ENCODE measurements at places on chromosomes 4 and X. TPM values are rescaled to one million over a fixed set of nuclear protein-coding genes. Genes with fewer than 3 reads are reported as not detected.

DNA sequence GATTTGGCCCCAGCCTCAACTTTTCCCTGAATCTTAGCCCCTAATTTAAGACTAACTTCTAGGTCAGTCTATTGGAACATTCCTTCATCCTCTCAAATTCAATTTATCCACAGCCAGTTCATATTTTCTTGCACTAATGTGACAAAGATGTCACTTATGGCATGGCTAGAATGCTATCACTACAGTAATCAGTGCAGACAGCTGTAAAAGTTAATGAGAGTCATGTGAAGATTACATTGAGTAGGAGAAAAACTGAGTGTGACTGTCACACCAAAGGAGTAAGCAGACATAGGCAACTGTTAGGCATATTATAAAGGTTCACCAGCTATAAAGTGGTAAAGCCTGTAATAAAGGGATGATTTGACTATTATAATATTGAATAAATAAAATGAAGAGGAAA is 42.6 kb downstream of the GABRG1 start:
- no peak for DNase-seq
- no peak overlapping the region for H3K4me3 ChIP-seq
- no peak overlapping the region for H3K27ac ChIP-seq
- no peaks in the 10 kb centered on the region for H3K36me3 ChIP-seq
- H3K27me3 ChIP-seq: no peaks in the 10 kb centered on the region

GRCh38 chr4:180486342-180486741 is 1756.9 kb upstream of the TENM3 start:
- no peaks in the 10 kb centered on the region for H3K27me3 ChIP-seq
- no peaks in the 10 kb centered on the region for H3K36me3 ChIP-seq
- no peak overlapping the region for H3K4me3 ChIP-seq
- H3K4me1 ChIP-seq: no peaks in the 10 kb centered on the region
- H3K27ac ChIP-seq: no peak overlapping the region
- DNase-seq: no peak

DNA sequence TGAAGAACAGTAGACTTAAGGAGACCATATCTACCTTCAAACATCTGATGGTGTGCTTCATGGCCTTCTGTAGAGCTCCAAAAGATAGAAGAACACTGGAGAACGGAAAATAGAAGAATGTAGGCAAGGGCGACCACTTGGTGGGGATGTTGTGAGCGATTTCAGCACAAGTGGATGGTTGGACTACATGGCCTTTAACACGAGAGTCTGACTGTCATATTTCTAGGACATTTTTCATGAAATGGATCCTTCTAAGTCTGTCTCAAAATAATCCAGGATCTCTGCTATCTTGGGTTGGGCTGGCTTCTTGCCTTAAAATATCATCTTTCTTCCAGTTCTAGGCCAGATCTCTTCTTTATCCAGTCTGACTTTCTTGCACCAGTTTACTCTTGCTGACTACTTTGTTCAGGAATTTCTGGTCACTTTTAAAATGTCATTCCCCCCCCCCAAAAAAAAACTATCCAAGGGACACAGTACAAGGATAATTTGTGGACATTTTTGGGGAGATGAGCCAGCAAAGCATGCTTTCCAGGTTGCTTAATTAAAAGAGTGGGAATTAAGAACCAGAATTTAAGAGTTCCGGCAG is 1.2 kb upstream of the MID1IP1 start:
- no peak for DNase-seq
- no peaks in the 10 kb centered on the region for H3K27me3 ChIP-seq
- H3K4me1 ChIP-seq: peaks cover 33% of the 10 kb centered on the region
- no peak overlapping the region for H3K27ac ChIP-seq
- no peak overlapping the region for H3K4me3 ChIP-seq

- no peaks in the 10 kb centered on the region for H3K36me3 ChIP-seq
- no peak overlapping the region for H3K4me3 ChIP-seq
- no peak overlapping the region for H3K27ac ChIP-seq
- no peaks in the 10 kb centered on the region for H3K4me1 ChIP-seq
These were observed 743.7 kb downstream of the C4orf33 start for GRCh38 chr4:129839687-129840086.

GRCh38 chrX:2989565-2989964 is 16.8 kb upstream of the ARSH start:
- no peak overlapping the region for H3K27ac ChIP-seq
- no peaks in the 10 kb centered on the region for H3K36me3 ChIP-seq
- no peak overlapping the region for H3K4me3 ChIP-seq
- DNase-seq: no peak
- no peaks in the 10 kb centered on the region for H3K27me3 ChIP-seq

GRCh38 chrX:13816643-13817627 is at the start of gene GPM6B:
Gene GPM6B, minus strand, starts transcription at chrX:13817093. Its CDS starts 189 bp downstream, at chrX:13816904.
- H3K36me3 ChIP-seq: no peaks in the 10 kb centered on the region
- no peak within 1 kb of the TSS for H3K4me3 ChIP-seq
- H3K27ac ChIP-seq: no peak within 1 kb of the TSS
- H3K4me1 ChIP-seq: no peaks in the 10 kb centered on the region

GRCh38 chr4:7698584-7698983 is 241.1 kb downstream of the AFAP1 start:
- H3K36me3 ChIP-seq: no peaks in the 10 kb centered on the region
- DNase-seq: no peak
- H3K27ac ChIP-seq: no peak overlapping the region
- H3K27me3 ChIP-seq: peaks cover 23% of the 10 kb centered on the region

DNA sequence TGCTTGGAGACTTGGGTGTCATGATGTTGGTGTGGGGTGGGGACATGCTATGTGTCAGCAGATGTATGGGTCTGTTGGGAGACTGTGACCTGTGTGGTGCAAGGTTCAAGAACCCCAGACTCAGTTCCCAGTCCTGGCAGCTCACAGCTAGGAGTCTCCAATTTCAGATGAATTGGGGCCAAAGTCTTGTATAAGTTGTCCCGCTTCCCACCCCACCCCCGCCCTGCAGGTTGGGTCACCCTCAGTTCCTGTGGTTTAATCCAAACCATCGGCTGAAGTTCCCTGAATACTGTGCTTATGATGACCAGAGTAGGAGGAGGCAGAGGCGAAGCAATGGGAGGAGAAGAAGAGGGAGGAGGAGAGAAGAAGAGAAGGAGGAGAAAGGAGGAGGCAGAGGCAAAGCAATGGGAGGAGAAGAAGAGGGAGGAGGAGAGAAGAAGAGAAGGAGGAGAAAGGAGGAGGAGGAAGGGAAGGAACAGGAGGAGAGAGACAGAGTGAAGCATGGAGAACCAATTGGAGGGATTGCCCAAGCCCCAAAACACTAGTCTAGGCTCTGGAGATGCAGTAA is 112.6 kb downstream of the EFNB1 start:
- H3K27ac ChIP-seq: no peak overlapping the region
- H3K4me3 ChIP-seq: no peak overlapping the region
- DNase-seq: no peak
- peaks cover 16% of the 10 kb centered on the region for H3K4me1 ChIP-seq

DNA sequence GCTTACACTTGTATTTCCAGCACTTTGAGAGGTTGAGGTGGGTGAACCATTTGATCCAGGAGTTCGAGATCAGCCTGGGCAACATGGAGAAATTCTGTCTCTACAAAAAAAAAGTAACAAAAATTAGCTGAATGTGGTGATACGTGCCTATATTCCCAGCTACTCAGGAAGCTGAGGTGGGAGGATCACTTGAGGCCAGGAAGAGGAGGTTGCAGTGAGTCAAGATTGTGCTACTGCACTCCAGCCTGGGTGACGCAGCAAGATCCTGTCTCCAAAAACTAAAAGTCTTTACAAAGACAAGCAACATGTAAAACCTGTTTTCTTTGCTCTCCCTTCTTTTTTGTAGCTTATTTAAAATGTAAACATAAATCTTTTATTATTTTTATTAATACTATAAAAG is 1156.1 kb downstream of the FAT4 start:
- H3K4me1 ChIP-seq: no peaks in the 10 kb centered on the region
- H3K36me3 ChIP-seq: peaks cover 5% of the 10 kb centered on the region
- no peak overlapping the region for H3K4me3 ChIP-seq
- H3K27me3 ChIP-seq: peaks cover 2% of the 10 kb centered on the region

PRKG2 gene
- not detected for total RNA-seq

PPP2R2C gene
- not detected for total RNA-seq

TMPRSS11B gene
- total RNA-seq: not detected

TEX13C gene
- total RNA-seq: not detected

CXorf65 gene
- not detected for total RNA-seq

BMX gene
- not detected for total RNA-seq

All from osteocyte (in vitro differentiated cells).